NCI-H510A (cell line): ENCODE measurements at places on chromosomes 7 and 10.

DNA sequence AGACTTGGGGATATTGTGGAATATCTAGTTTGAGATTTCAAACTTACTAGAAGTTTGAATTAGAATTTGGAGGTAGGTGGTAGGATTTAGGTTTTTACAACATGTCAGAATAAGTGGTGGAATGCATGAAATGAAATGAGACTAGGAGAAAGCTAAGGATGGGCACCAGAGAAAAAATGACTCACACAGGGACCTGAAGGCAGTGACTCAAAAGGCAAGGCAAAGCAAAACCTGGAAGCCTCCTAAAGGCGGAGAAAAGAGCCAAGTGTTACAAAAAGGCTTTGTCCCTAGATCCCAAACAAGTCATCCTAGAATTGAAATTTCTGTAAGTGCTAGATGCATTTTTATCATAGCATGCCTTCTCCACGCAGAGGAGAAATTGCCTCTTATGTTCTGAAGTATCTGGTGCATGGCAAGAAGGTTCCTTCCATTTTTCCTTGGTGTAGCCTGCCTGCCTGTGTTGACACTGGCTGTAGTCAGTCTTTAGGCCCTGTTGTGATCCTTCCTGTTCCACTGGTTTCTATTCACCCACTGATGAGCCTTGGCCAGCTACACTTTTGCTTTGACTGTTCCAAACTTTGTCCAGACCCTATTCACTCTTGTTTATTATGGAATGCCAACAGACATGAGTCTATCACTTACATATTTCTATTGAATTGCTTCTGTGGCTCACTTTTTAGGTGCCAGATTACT lies 109.3 kb downstream of the ETV1 start:
- no peak for DNase-seq

GRCh38 chr10:127564644-127565043 lies 15.5 kb downstream of the NPS start:
- no peak for DNase-seq

DNA sequence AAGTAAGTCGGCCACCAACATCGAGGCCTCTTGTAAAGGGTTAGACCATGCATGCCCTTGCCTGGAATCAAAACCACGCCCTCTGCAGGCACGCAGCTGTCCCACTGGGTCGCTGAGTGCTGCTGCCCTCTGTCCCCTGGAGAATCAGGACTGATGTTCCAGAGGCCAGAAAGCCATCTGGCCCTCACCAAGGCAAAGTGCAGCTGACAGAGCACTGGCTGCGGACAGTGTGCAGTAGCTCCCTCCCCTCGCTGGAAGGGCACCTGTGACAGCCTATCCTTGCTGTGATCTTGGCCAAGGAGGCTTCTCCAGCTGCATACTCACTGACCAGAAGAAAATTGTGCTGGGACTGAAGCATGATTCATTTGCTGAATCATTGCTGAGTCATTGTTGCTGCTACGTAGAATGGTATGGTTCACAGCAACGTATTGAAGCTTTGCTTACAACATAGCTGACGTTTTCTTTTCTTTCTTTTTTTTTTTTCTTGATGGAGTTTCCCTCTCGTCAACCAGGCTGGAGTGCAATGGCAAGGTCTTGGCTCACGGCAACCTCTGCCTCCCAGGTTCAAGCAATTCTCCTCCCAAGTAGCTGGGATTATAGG lies 30.4 kb downstream of the DDC start:
- no peak for DNase-seq

- DNase-seq = no peak
These were observed 144.5 kb upstream of the BMPER start for GRCh38 chr7:33760834-33761233.

DNA sequence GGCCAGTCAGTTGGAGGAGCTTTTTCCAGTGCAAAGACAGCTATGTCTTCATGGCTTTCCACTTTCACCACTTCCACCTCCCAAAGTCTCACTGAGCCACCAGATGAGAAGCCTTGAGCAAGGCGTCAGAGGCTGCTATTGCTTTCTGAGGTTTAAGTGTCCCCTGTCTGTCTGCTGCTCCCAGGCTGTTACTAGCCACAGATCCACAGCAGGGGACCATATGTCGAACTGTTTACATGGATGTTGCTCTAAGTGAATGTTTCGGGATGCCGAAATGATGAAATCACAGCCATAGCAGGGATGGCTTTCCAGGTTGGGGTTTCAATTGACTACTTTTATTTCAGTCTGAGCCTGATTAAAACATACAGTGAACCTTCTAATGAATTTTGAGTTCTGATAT lies 88.5 kb downstream of the AVL9 start:
- no peak for DNase-seq

DNA sequence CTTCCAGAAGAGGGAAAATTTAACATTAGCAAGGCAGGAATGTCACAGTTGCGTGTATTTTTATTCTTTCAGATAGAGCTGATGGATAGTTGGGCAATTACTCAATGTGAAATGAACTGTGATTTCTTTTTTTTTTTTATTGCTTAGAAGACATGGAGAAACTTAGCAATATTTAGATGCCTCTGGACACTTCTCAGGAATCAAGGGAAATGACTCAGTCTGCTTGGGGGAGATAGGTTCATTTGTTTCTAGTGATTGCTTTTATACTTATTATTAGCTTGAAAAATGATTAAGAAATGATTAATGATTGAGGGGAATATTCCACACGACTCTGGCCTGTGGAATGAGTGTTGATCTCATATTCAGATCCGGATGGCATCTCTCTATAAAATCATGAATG lies 33.1 kb upstream of the TBX20 start:
- DNase-seq = no peak

DNA sequence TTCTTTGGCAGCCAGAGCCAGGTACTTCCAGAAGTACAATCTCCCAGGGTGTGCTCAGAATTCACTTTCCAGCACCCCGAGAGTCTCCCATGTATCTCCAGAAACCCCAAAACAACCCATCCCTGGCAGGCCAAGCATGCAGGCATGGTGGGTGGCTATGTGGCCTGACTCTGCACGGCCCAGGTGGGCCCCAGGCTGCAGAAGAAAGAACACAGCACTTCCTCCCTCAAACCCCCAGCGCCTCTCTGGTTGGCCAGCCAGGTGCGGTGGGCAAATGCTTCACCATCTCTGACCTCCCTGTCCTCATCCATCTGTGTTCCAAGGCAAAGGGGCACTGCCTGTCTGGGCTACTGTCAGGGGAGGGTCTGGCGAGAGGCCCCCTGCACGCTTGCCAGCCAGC lies 100.3 kb downstream of the MKI67 start:
- DNase-seq = no peak

GRCh38 chr10:89030791-89031190 lies 40.2 kb downstream of the FAS start:
- no peak for DNase-seq

GRCh38 chr10:132394936-132395703 lies 1.9 kb upstream of the PWWP2B start:
- no peak for DNase-seq

DNA sequence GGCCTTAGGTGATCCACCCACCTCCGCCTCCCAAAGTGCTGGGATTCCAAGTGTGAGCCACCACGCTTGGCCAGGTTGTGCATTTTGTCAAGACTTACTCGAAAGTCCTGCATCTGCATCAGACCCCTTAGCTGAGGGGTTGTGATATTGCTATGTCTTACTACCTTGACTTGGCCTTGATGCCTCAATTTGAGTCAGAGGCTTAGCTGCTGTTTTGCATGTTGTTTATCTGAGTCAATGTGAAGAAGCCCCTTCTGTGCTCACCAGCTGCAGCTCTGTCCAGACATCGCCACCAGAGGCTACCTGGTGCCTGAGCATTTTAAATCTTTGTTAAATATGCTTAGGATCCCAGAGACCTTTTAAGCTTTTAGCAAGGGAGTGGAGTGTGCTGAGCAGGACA lies 18.1 kb downstream of the UBE2D4 start:
- no peak for DNase-seq

DNA sequence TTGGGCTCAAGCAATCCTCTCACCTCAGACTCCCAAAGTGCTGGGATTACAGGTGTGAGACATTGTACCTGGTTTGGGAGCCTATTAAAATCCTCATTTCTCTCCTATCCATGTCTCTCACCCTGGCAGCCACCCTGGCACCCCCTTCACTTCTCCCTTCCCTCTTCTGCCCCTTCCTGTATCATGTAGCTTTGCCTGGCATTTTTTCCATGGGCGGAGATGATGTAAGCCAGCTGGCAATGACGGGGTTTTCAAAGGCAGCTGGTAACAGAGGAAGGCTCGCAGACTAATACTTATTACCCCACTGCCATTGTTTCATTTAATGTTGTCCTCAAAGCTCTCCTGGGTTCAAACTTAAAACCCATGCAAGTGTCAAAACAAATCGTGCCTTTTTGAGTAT lies 61.9 kb downstream of the RGS10 start:
- DNase-seq = no peak

DNA sequence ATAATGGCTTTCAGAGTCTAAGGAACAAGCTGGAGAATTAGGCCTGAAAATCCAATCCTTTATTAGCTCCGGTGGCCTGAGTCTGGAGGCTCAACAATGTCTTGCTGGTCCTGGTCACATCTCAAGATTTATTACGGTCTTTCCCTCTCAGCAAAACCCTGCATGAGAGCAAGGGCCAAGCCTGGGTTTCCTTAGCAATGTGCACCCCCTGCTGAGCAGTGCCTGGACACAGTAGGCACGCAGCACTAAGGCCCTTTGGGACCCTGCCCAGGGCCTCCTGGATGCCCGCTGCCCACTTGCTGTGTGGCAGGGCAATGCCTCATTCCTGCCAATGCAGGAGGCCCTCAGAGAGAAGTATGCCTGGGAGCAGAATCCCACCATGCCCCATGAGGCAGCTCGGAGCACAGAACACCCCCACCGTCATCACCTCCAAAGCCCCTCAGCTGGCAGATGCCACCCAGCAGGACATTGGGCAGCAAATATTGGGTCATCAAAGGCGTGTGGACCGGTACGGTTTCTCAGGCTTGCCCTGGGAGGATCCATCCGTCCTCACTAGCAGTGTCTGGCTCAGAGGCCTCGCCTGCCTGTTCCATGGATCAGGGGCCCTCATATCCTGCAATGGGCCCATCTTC lies 156.4 kb downstream of the OAT start:
- no peak for DNase-seq

DNA sequence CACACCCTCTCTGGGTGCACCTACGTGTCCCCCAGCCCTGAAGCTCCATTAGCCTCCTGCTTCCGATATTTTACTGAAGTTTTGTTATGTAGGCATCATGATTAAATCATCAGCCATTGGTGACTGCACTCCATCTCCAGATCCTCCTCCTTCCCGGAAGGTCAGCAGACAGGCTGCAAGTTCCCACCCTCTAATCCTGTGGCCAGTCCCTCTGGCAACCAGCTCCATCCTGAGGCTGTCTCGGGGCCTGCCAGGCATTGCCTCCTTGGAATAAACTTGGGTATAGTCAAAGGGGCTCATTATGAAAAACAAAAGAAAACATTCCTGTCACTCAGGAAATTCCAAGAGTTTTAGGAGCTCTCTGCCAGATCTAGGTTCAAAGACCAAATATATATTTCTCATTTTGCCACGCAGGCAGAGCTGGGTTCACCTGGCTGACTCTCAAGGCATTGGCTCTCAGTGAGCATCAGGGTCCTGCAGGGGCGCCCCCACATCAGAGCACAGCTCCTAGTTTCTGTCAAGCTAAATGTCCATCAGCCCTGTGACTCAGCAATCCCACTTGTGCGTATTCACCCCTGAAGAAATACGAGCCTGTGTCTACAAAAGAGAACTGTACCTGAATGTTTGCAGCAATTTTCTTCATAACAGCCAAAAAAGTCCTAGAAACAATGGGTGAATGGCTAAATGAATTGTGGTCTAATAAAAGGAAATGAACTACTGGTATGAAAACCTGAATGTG lies 27.4 kb upstream of the TMEM72 start:
- DNase-seq = no peak

- no peak for DNase-seq
These were observed 44.4 kb upstream of the ZNF438 start for GRCh38 chr10:31075881-31076609.

GRCh38 chr7:33177876-33178275 lies 48.5 kb downstream of the BBS9 start:
- no peak for DNase-seq

DNA sequence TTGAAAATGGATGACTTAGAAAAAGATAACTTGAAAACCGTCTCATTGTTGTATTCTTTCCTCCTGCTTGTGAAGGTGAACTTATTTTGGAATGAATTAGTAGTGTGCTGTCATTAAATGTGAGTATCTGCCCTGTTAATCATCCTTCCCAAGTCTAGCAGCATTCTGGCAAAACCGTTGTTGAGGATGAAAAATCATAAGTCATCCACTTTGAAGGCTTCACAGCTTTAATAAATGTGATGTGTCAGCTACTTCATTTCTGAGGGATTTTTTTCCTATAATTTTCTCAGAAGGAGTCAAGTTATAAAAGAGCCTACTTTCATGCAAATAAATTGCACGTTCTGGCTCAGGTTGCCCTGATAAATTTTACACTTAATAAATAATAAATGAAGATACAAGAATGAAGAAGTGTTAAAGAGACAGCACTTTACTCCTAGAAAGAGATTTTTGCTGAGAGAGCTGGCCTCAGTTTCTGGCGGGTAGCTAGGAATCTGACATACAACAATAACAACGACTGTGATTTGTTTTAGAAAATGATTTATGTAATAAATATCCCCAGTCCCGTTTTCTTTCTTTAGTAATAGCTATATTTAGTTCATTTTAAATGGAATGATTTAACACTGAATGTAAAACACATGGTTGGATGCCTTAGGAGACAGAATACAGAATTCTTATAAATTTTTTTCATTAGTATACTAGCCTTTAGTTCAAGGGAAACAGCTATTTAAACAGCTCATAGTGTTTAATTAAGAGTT lies 516.5 kb upstream of the KLF6 start:
- DNase-seq = no peak

- no peak for DNase-seq
These were observed 237.4 kb upstream of the SEMA3D start for GRCh38 chr7:85424298-85424697.

DNA sequence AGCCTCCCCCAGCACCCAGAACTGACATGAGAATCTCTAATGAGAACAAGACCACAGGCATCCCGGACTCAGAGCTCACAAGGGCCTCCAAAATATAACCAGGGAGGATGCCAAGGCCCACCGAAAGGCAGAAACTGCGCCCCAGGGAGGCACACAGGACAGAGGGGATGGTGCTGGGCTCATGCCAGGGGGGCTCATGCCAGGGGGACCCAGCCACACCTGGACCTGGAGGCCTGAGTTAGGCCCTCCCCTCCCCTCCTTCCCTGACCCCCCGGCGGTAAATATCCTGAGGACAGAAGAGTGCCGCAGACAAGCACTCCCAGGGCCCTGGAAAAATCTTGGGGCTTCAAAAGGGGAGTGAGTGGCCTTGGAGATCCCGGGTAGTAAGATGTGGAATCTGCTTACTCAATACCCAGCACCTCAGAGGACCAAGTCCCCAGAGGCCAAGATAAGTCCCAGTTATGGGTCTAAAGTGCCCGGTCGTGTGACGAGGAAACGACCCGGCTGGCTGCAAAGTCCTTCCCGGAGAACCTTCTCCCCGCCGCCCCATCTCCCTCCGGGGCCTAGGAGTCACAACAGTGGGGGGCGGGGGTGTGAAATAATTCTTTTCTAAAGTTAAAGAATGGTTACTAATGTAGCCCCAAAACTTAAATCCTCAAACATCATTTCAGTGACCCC lies 11.9 kb downstream of the PDGFA start:
- DNase-seq = no peak

- no peak for DNase-seq
These were observed 23.5 kb upstream of the EIF5AL1 start for GRCh38 chr10:79488870-79489269.

GRCh38 chr10:28248092-28248491 lies 54.8 kb downstream of the MPP7 start:
- peak; percentile 4 for DNase-seq
